NCI-H2171 treated with DMSO at 0.1 percent for 48 hours (cell line): ENCODE measurements at places on chromosomes 13 and 19.

GRCh38 chr19:1672038-1672768 is 19.8 kb upstream of the TCF3 start:
- DNase-seq: peak; percentile 23

DNA sequence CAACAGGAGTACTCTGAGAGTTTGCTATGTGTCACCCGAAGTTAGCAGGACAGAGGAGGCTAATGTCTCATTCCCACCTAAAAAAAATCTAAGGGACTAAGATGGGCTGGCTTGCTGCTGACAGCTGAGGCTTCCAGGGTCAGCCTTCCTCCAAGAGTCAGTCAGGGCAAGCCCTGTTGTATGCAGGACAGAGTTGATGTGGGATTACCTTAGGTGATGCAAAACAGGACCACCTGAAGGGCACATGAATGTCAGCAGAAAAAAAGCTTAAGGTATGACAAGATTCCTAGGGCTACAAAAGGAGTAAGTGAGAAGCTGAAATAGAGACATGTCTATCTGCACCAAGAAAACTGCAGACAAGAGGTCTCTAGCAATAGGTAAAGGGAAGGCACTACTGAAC is 151.5 kb downstream of the NHLRC3 start:
- no peak for DNase-seq

GRCh38 chr13:31891472-31891871 is 140.1 kb upstream of the FRY start:
- DNase-seq: no peak

DNA sequence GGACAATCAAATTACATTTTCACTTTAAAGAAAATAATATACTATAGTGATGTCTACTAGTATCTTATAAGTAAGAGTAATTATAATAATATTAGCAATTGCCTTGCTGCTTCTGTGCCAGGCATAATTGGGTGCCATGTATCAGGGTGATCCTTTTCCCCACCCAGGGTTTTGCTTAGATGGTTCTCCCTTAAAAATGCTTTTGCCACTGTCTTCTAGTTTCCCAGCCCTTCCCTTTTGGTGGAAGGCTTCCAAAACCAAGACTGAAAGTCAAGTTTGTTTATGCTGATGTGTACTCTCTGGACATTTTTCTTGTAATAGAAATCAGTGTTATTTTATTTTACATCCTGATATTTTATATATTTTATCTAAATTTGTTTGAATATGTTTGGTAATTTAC is 77.8 kb downstream of the ITGBL1 start:
- no peak for DNase-seq

- DNase-seq: no peak
These were observed 70.4 kb downstream of the FLT1 start for GRCh38 chr13:28424541-28424940.

- DNase-seq: no peak
These were observed 6.4 kb upstream of the ZNF333 start for GRCh38 chr19:14683439-14683838.

- peak; percentile 42 for DNase-seq
These were observed 1.2 kb upstream of the KLF16 start for GRCh38 chr19:1864480-1865171.

GRCh38 chr19:7386308-7386707 is 37.6 kb downstream of the ARHGEF18 start:
- DNase-seq: no peak

GRCh38 chr19:2223959-2224358 is 12.2 kb downstream of the PLEKHJ1 start:
- no peak for DNase-seq

GRCh38 chr19:27805848-27806247 is 1407.1 kb downstream of the UQCRFS1 start:
- DNase-seq: no peak

DNA sequence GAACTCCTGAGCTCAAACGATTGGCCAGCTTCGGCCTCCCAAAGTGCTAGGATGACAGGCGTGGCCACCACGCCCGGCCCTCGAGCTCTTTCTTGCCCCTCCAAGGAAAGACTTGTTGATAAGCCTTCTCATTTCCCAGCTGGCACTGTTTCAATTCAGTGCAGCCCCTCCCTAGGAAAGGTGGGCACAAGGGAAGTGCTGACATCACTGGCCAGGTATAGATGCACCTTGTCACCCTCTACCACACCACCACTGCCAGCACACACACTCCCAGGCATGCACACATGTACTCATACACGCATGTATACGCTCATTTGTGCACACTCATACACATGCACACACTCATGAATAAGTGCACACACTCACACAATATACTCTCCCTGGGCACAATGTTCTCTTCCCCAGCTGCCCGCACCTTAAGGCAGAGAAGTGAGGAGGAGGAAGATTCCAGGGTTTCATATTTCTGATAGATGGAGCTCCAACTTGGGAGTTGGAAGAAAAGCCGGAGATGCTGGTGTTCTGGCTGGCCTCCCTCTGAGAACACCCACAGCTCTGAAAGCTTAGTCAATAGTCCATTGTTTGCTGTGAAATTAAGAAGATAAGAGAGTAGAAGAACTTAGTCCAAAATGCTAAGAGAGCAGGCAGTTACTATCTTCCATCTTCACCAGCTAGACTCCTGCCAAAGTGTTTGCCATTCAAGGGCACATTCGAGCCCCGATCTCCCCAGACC is 196.7 kb downstream of the FOXO1 start:
- DNase-seq: no peak

- no peak for DNase-seq
These were observed 677.3 kb upstream of the GPC6 start for GRCh38 chr13:92549276-92549675.

DNA sequence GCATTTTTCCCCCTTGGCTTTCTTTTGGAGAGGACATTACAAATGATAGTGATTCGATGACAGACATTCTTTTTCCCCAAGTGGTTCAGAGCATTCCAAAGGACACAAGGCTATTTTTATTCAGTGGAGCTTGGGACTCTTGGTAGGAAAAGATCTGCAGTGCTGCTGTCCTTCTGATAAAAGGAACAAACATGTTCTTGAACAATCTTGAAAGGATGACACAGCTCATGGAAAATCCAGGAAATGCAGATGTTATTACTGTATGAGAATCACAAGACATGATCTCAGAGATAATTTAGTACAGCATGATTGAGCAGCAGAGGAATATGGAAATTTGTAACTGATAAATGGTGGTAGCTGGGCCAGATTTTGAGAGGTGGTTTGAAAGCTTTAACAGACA is 96.2 kb upstream of the RFC3 start:
- DNase-seq: no peak

GRCh38 chr19:14471436-14472187 is 3.5 kb downstream of the PTGER1 start:
- no peak for DNase-seq

GRCh38 chr13:71460211-71460610 is 406.8 kb downstream of the DACH1 start:
- no peak for DNase-seq

DNA sequence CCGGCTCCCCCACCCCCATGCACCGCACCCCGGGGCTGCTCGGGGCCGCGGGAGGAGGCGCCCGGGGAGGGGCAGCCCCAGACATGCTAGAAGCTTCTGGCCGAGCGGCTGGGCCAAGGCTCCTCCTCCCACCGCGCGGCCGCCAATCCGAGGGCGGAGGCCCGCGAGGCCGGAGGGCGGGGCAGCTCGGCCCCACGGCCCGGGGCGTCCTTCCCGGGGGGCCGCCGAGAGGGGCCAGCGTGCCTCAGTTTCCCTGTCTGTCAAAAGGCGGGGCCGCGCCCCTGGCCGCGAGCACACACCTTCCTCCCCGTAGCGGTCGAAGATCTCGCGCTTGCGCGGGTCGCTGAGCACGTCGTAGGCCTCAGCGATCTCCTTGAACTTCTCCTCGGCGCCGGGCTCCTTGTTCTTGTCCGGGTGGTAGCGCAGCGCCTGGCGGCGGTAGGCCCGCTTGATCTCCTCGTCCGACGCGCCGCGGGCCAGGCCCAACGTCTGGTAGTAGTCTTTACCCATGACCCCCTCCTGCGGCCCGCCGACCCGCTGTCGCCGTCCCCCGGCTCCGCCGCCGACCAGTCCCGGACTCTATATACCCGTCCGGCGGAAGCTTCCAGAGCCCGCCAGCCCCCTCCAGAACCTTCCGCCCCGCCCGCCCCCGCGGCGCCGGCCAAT is at the start of gene DNAJB1:
TSS of gene DNAJB1 (minus strand) at position 558 of the 666 bp plus-strand sequence. CDS start at position 510, 48 bp downstream.
- peak; percentile 45 for DNase-seq

DNA sequence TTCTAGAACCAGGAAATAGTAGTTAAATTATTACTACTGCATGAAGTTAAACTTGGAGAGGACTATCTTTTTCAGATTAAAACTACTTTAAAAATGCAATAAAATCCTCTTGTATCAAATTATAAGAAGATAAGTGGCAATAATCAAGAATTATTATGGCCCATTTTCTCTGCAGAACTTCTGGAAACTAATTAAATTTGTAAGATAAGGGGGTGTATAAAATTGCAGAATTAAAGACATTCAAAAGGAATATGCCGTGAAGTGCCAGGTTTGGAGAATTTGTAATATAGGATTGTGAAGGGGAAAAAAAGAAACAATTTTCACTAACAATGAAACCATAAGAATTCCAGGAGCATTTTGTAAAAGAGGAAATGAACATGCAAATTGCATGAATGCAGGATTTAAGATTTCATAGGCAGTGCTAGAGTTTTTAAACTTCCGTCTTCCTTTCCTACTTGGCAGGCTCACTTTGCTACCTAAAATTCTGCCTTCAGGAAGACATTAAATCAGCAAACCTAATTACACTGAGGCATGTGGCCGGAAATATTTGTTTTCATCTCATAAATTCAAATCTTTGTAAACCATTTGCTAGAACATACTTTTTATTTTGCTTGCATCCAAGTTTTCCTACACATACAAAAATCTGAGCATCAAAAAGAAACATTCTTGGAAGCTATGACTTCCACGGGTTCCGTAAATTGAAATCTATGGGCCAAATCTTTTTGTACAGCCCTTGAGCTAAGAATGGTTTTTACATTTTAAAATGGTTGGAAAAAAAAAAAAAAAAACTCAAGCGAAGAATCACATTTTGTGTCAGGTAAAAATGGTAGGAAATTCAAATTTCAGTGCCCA is 166.9 kb downstream of the DCLK1 start:
- no peak for DNase-seq

DNA sequence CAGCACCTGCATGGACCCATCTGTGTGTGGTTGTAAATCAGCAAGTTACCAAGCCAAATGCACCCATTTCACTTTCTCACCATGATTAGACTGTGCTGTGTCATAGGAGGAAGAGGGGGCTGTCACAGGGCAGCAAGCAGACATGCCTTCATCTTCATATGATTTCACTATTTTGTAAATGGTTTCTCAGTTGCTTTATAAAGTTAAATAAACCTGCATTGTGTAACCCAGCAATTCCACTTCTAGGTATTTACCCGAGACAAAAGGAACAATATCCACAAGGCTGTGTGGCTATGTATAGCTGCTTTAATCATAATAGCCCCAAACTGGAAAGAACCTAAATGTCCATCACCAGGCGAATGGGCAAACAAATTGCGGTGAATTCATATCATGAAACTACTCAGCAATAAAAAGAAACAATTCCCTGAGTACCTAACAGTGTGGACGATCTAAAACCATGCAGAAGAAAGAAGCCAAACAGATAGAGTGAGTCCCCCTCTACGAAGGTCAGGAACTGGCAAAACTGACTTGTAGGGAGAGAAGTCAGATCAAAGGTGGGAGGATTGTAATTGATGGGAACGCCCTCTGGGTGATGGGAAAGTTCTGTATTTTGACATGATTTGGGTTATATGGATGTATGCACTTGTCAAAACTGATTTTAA is 185.4 kb downstream of the COL4A1 start:
- no peak for DNase-seq

GRCh38 chr19:38880882-38881609 is 3.0 kb upstream of the RINL start:
- DNase-seq: no peak

DNA sequence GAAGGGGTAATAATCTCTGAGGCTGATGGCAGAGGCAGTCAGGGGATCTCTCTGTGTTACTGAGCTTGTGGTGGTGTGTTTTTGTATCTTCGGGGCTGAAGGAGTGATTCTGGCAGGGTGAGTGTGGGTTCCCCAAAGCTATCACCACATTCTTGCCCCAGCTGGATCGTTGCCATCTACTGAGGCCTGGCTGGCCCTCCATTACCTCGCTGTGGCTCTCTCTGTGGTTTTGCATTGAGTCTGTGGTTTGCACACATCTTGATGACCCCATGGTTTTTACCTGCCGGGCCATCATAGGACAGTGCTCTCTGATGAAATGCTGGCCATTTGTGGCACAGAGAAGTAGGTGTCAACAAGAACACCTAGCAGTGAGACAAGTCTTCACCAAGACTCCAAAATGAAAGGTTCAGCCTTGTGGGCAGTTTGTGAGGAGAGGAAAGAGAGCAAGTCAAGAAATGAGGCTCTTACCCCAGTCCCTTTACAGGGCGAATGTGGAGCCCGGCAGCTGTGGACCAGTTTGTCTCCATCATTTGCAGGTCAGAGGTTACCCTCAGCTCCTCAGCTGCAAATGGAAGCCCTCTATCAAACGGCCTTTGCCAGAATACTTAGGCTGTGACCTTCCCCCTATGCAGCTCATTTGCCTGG is 69.0 kb upstream of the NPAS1 start:
- DNase-seq: no peak

- no peak for DNase-seq
These were observed 177.3 kb upstream of the KL start for GRCh38 chr13:32838945-32839344.

- no peak for DNase-seq
These were observed 12.8 kb upstream of the ADGRL1 start for GRCh38 chr19:14218620-14219330.

GRCh38 chr13:77009011-77009410 is 17.1 kb downstream of the CLN5 start:
- DNase-seq: no peak

DNA sequence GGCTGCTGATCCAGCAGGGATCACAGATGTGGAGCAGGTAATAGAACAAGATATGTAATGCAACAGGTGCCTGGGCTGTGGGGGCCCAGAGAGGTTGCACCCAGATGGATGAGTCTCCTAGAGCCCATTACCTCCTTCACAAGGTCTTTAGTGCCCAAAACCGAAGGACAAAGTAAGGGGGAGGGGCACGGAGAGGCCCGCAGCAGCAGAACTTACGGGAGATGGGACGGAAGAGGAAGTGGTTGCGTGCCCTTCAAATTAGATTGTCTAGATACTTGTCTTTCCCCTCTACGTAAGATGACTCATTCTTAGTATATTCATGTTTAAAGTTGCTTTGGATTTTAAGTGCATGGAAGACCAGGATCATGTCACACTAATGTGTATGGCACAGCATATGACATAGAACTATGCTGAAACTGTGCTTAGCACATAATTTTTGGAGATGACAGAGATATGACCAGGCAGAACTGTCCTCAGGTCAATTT is 5.7 kb upstream of the MRPS31 start:
- no peak for DNase-seq

DNA sequence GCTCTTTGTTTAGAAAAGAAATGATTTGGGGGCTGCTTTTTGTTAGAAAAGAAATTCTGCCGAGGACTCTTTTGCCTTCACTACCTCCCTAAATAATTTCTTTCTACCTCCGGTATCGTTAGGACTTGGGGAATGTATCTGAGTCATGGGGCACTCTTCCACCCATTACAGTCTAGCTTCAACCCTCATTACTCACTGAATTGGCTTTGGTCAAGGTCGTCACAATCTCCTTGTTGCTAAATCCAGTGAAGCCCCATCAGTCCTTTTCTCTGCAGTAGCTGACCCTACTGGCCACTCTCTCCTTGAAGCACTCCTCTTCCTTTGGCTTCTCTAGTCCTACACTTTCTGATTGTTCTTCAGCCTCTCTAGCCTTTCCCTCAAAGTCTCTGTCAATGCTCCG is 34.0 kb downstream of the WDR87 start:
- no peak for DNase-seq

GRCh38 chr13:77530875-77531274 is 4.6 kb upstream of the SCEL start:
- no peak for DNase-seq
